Spleen (tissue), 13 donors: ENCODE measurements at places on chromosomes 6 and 20. TPM values are rescaled to one million over a fixed set of nuclear protein-coding genes. Genes with fewer than 3 reads are reported as not detected.

MCM8 gene
- total RNA-seq = 6.2 TPM

GSTA3 gene
- not detected for total RNA-seq

NFATC2 gene
- 42.1 TPM for total RNA-seq

GABRR1 gene
- not detected for total RNA-seq

DST gene
- total RNA-seq = 226 TPM

SLC22A16 gene
- total RNA-seq = not detected

CTAGE9 gene
- not detected for total RNA-seq

MLN gene
- total RNA-seq = not detected

- H3K36me3 ChIP-seq = peaks cover 5% of the 10 kb centered on the region
- no peak overlapping the region for H3K4me3 ChIP-seq
- no peaks in the 10 kb centered on the region for H3K27me3 ChIP-seq
- no peak for DNase-seq
- no peak overlapping the region for H3K27ac ChIP-seq
Measured at GRCh38 chr20:58709013-58709702, 16.6 kb downstream of the NPEPL1 start.

DNA sequence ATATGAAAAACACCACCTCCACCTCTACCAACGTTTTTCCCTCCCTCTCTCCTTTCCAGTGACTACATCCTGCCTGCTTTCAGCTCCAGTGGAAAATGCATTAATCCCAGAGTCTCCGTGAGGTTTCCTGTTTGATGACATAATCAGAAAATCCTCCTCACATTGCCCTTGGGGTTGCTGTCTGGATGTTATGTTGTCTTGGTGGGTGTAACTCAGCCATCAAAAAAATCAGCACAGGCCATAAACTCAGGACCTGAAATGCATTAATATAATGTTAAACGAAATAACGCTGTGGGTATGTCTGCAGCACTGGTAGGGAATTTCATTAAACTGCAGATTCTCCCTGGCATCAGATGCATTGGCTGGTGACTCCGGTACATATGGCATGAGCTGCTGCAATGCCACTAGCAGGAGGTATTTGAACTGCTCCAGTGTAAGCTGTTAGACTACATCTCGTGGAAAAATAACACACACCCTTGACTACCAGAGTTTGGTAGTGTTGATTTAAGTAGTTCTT, 297.8 kb downstream of the PRL start:
- no peak for DNase-seq
- no peak overlapping the region for H3K27ac ChIP-seq
- H3K27me3 ChIP-seq = no peaks in the 10 kb centered on the region

DNA sequence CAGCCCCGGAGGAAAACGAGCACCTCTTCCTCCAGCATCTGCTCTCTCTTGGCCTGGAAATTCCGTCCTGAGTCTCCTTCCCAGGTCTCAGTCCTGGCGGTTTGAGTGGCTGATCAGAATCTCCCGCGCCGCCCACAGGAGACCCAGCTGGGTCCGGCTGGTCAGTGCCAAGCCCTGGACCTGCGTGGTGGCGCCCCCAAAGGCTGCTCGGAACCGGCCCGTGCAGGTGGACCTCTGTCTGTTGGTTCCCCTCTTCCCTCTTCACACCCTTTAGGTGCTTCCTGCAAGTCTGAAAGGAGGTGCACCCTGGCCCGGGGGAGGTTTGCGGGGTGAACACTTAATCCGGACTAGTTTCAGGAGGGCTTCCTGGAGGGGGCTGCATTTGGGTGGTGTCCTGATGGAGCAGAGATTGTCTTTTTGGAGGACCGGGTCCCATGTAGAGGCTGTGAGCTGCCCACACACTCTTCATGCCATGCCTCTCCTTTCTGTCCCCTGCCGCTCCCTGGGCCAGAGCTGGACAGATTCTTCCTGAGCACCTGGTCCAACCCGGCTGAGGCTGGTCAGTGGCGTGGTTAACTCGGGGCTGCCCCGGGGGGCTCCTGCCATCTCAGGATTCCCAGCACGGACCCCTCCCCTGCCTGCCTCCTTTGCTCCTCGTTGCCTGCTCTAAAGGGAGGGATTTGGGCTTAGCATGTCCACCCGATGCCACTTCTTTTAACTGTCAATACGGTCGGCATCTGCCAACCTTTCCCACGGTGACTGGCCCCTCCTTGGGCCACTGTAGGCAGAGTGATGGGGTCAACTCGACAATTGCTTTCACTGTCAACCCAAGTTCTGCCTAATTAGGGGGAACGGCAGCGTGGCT, 16.5 kb upstream of the BHLHE23 start:
- H3K36me3 ChIP-seq = no peaks in the 10 kb centered on the region
- H3K27ac ChIP-seq = no peak overlapping the region
- H3K27me3 ChIP-seq = peaks cover 75% of the 10 kb centered on the region
- H3K4me3 ChIP-seq = no peak overlapping the region
- DNase-seq = peak; percentile 58
- peaks cover 11% of the 10 kb centered on the region for H3K4me1 ChIP-seq

- H3K4me3 ChIP-seq = no peak overlapping the region
- H3K4me1 ChIP-seq = peaks cover 29% of the 10 kb centered on the region
- peaks cover 33% of the 10 kb centered on the region for H3K36me3 ChIP-seq
- H3K27me3 ChIP-seq = no peaks in the 10 kb centered on the region
- DNase-seq = peak; percentile 76
Measured at GRCh38 chr6:354631-355280, 36.8 kb upstream of the IRF4 start.

GRCh38 chr20:675453-676314, at the start of gene SCRT2:
Gene SCRT2, minus strand, starts transcription at chr20:675802. Its CDS starts 201 bp downstream, at chr20:675601.
- H3K4me3 ChIP-seq = peak within 1 kb of the TSS; percentile 48
- H3K27me3 ChIP-seq = peaks cover 34% of the 10 kb centered on the region
- H3K36me3 ChIP-seq = no peaks in the 10 kb centered on the region
- H3K27ac ChIP-seq = no peak within 1 kb of the TSS
- H3K4me1 ChIP-seq = peaks cover 23% of the 10 kb centered on the region

DNA sequence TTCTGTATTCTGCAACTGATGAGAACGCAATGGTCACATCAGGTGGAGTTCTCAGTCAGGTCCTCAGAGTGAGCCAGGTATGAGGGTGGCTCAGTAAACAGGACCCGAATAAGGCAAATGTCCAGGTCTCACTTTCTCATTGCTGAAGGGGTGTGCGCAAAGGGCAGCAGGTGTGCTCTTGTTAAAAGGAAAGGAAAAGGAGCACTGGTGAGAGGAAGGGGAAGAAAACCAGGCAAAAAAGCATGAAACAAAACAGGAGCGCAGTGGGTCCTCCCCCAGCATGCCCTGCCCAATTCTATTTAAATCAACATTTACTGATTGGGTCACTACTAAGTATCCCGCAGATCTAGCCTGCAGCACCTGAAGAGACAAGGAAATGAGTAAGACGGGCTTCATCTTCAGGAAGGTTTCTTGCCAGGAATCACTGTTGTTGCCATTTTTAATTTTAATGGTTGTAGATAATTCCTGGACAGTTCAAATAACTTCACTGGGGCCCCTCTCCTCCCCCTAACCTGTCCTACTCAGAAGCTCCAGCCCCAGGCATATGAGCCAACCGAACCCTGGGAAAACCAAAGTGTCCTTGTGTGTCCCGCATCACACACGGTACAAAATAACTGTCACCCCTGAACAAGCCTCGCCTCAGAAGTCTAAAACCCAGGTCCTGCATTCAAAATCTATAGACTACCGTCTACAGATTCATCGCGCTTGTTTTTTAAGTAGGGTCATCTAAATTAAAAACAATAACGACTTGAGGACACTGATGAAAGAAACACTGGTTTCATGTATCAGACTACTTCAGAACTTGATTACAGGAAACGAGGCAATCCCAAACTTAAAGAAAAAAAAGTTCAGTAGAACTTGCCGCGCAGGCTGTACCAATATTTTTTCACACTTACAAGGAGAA, 980 bp downstream of the MBOAT1 start:
- no peak for DNase-seq
- peak overlapping the region; percentile 85 for H3K4me3 ChIP-seq
- peaks cover 6% of the 10 kb centered on the region for H3K27me3 ChIP-seq

GRCh38 chr6:70707893-70708292, 40.2 kb downstream of the SMAP1 start:
- H3K27ac ChIP-seq = no peak overlapping the region
- no peak for DNase-seq
- H3K4me1 ChIP-seq = peaks cover 8% of the 10 kb centered on the region
- no peak overlapping the region for H3K4me3 ChIP-seq

DNA sequence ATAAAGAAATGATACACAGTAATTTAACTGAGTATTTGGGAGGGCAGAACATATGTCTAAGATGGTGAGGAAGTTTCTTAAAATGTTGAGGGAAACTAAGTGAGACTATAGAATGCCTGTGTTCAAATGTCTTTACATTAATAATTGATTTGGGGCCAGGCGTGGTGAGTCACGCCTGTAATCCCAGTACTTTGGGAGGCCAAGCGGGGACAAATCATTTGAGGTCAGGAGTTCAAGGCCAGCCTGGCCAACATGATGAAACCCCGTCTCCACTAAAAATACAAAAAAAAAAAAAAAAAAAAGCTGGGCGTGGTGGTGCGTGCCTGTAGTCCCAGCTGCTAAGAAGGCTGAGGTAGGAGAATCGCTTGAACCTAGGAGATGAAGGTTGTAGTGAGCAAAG, 66.7 kb downstream of the THEMIS start:
- no peaks in the 10 kb centered on the region for H3K36me3 ChIP-seq
- no peak overlapping the region for H3K27ac ChIP-seq
- no peak for DNase-seq
- H3K4me3 ChIP-seq = no peak overlapping the region

- no peak overlapping the region for H3K27ac ChIP-seq
- H3K36me3 ChIP-seq = no peaks in the 10 kb centered on the region
- H3K4me1 ChIP-seq = no peaks in the 10 kb centered on the region
- H3K4me3 ChIP-seq = no peak overlapping the region
Measured at GRCh38 chr6:112017169-112017568, 36.7 kb upstream of the CCN6 start.

- H3K4me1 ChIP-seq = no peaks in the 10 kb centered on the region
- peaks cover 8% of the 10 kb centered on the region for H3K27me3 ChIP-seq
- no peaks in the 10 kb centered on the region for H3K36me3 ChIP-seq
- no peak overlapping the region for H3K4me3 ChIP-seq
Measured at GRCh38 chr20:217266-217665, 9.8 kb upstream of the DEFB129 start.

- H3K27ac ChIP-seq = peak overlapping the region; percentile 72
- H3K4me3 ChIP-seq = no peak overlapping the region
- peaks cover 52% of the 10 kb centered on the region for H3K4me1 ChIP-seq
- no peaks in the 10 kb centered on the region for H3K27me3 ChIP-seq
- peaks cover 33% of the 10 kb centered on the region for H3K36me3 ChIP-seq
Measured at GRCh38 chr6:18260448-18261106, 3.8 kb downstream of the DEK start.

DNA sequence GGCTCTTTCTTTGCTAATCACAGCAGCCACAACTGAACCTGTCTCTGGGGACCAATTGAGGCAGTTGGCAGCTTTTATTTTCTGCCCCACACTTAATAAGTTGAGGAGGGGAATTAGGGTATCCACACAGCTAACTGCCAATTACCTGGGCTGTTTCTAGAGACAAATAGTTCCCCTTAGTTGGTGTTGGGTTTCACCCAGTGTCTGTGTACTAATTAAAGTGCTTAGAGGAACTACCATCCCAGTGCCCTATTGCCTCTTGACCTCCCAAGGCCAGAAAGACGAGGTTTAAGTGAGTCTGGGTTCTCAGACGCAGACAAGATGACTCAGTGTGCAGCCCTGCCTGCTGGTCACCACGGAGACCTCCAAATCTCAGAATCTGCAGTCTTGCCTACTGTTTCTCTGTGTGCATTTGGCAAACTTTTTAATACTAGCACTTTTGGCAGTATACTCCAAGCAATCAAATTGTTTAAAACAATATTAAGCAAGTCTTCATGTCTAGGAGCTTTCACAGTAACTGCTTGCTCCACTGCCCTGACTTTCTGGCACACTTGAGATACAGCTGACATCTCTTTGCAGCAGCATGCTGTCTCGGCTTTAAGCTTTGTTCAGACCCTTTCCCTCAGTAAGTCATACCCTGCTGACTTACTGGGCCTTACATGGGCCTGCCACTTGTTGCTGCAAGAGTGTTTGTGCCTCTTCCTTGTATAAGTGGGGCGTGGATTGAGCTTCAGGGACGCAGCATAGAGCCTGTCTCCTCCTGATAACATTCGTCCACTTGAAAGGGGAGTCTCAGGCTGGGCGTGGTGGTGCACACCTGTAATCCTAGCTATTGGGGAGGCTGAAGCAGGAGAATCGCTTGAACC, 31.9 kb downstream of the STK35 start:
- peaks cover 39% of the 10 kb centered on the region for H3K4me1 ChIP-seq
- H3K27me3 ChIP-seq = no peaks in the 10 kb centered on the region
- H3K27ac ChIP-seq = peak overlapping the region; percentile 23
- H3K36me3 ChIP-seq = no peaks in the 10 kb centered on the region
- H3K4me3 ChIP-seq = no peak overlapping the region

- H3K27ac ChIP-seq = no peak overlapping the region
- H3K27me3 ChIP-seq = no peaks in the 10 kb centered on the region
- H3K4me3 ChIP-seq = no peak overlapping the region
- peaks cover 14% of the 10 kb centered on the region for H3K4me1 ChIP-seq
- no peaks in the 10 kb centered on the region for H3K36me3 ChIP-seq
Measured at GRCh38 chr6:134340179-134340975, 22.5 kb upstream of the SGK1 start.

DNA sequence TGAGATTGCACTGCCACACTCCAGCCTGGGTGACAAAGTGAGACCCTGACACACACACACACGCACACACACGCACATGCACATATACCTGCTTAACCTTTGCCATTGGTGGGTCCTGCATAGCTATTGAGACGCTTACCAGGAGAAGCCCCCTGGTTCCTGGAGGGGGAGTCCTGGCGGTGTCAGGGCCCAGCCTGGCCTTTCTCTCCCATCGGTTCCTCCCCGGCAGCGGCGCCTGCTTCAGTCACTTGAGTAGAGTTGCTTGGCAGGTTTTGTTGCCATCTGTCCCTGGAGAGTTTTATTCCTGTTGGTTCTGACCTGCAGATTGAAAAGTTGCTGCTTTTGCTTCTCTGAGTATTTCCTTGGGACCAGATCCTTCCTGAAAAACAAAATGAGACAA, 20.6 kb upstream of the FAM209A start:
- no peak for DNase-seq
- no peak overlapping the region for H3K27ac ChIP-seq
- no peaks in the 10 kb centered on the region for H3K4me1 ChIP-seq
- H3K27me3 ChIP-seq = no peaks in the 10 kb centered on the region
- H3K4me3 ChIP-seq = no peak overlapping the region

DNA sequence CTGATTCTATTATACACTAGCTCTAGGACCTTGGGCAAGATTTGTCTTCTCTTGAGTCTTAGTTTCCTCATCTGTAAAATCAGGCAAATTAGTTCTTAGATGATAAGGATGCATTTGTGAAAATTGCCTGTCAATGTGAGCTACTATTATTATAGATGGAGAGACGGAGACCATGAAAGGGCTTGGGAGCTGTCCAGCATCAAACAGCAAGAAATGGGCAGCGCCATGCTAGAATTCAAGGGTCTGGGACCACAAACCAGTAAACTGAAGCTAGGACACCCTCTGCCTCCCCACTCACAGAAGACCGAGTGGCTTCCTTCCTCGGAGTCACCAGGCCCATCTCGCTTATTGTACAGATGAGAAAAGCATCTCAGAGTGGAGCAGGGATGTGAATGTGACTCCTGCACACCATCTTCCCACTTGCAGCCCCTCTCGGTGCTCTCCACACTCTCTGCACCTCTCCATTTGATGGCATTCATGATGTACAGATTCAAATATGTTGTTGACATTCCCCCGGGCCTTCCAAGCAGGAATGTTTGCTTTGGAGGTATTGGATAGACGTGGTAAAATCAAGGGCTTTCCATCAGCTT, 24.1 kb upstream of the BPIFA3 start:
- H3K4me3 ChIP-seq = no peak overlapping the region
- no peaks in the 10 kb centered on the region for H3K27me3 ChIP-seq
- no peaks in the 10 kb centered on the region for H3K36me3 ChIP-seq

GRCh38 chr6:148677594-148678476, 69.0 kb upstream of the UST start:
- H3K36me3 ChIP-seq = no peaks in the 10 kb centered on the region
- no peak overlapping the region for H3K4me3 ChIP-seq
- H3K27me3 ChIP-seq = no peaks in the 10 kb centered on the region
